Stimulated activated CD4-positive, alpha-beta T cell treated with anti-CD3 and anti-CD28 coated beads, Interleukin-4, amount 100 ng/mL, for 1 hour (primary cell): ENCODE measurements at places on chromosomes 5 and 9.

DNA sequence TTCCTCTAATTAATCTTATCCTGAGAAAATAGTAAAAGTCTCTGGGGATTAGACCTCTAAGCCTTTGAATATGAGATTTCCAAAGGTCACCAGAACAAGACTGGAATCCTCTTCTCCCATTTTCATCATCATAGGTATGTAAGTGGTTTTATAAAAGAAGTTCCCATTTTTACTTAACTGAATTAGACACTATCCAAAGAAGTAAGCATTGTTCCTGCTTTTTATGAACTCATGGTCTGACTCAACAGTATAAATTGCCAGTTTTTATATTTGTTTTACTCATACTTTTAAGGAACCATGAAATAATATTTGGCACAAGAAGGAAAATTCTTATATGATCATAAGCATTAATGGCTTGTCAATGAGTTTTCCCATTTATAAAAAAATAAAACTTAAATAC is 167.1 kb upstream of the ADRA1B start:
- no peak for DNase-seq

GRCh38 chr9:70532716-70533115 is 118.3 kb upstream of the KLF9 start:
- no peak for DNase-seq

- DNase-seq = no peak
These were observed 108.7 kb downstream of the ZDHHC21 start for GRCh38 chr9:14584571-14584970.

GRCh38 chr9:122008559-122008958 is 84.5 kb downstream of the TTLL11 start:
- DNase-seq = no peak

GRCh38 chr5:74415695-74416102 is 224.8 kb downstream of the ENC1 start:
- DNase-seq = no peak

DNA sequence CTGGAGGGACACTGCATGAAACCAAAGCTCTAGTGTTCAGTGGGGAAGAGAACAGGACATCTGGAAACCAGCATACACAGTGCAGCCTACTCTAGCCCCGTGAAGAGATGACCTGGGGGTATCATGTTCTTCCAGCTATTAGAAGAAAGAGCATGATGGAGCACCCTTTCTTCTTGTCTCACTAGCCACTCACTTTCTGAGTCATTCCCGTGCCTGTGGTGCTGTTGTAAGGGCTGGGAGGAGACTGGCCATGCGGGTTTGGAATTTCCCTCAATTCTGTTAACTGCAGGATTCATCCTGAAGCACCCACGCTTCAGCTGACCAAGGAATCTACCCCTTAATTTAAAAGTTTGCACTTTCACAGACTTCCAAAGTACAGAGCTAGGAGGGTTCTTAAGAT is 137.0 kb downstream of the COL23A1 start:
- no peak for DNase-seq

DNA sequence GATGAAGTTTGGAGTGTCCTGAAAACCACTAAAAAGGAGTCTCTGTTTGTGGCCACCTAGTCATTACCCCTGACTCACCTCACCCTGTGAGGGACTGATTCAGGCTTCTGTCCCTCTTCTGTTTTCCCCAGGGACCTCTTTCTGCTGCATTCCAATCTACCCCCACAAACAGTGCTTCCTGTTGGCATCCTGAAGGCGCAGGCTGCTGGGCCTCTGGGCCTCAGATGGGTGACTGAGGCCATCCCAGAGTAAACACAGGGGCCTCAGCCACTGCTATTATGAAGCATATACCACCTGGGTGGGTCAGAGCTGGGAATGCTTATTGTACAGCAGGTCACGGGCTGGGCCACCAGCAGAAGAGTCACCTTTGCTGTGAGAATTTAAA is 20.0 kb downstream of the MORN5 start:
- DNase-seq = no peak

- no peak for DNase-seq
These were observed 30.9 kb downstream of the GSN start for GRCh38 chr9:121298689-121299466.

- no peak for DNase-seq
These were observed 28.4 kb upstream of the SHC3 start for GRCh38 chr9:89207026-89207425.

DNA sequence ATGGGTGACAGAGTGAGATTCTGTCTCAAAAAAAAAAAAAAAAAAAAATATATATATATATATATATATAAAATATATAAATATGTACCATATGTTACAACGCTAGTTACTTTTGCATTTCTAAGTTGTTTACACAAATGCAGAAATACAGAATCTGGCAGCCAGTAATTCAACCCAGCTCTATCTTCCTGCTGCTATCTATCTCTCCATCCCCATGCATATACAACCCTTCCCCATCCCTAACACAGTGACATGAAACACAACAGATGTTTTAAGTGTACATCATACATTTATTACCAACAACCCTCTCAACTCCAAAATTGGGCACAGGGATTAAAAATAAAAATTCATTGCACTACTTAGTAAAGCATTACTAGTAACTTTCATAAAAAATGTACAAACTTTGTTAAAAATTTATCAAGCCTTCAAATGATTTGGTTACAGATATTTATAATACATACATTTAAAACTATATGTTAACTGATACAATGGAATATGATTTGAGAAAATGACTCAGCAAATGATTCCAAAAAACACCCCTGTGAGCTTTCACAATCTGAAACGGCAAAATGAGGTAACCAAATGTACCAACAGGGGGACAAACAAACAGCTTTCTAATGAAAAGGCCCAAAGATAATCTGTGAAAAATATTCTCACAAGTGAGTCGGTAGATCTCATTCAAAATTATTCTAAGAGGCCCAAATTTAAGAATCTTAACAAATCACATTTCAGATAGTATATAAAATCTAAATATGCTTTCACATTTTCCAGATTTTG is 63.8 kb downstream of the RNF38 start:
- no peak for DNase-seq

GRCh38 chr5:173341961-173342430 is 13.8 kb upstream of the STC2 start:
- no peak for DNase-seq

- DNase-seq = peak; percentile 51
These were observed 37.7 kb downstream of the NR2F1 start for GRCh38 chr5:93620487-93621326.
